ENCODE measurements at places on chromosomes 4 and X. TPM values are rescaled to one million over a fixed set of nuclear protein-coding genes. Genes with fewer than 3 reads are reported as not detected.

TNIP3 gene
- total RNA-seq: 1.1 TPM

GRCh38 chr4:139762720-139763119, 97.1 kb downstream of the MGST2 start:
- DNase-seq: no peak

GRCh38 chr4:54102531-54103106, 2.7 kb downstream of the GSX2 start:
- no peak for DNase-seq

- DNase-seq: no peak
Measured at GRCh38 chr4:45188501-45188900, 462.1 kb upstream of the GNPDA2 start.

DNA sequence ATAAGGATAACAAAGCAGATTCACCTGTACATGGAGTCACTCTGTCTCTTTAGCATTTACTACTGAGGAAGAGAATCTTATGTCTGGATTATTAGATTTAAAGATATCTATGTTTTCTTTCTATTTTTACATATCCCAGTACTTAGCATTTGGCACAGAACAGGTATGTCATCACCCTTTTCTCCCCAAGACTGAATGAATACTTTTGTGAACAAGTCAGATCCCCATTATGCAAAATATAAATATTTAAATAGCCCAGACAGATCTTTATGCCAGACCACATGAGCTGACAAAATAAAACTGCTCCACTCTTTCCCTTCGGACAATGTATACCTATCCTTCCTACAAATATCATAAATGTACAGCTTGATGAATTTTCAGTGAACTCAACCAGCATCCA, 94.5 kb downstream of the CASK start:
- no peak for DNase-seq

Data from mucosa of descending colon (tissue), 3 donors.